ENCODE measurements at places on chromosomes 3 and 15.

DNA sequence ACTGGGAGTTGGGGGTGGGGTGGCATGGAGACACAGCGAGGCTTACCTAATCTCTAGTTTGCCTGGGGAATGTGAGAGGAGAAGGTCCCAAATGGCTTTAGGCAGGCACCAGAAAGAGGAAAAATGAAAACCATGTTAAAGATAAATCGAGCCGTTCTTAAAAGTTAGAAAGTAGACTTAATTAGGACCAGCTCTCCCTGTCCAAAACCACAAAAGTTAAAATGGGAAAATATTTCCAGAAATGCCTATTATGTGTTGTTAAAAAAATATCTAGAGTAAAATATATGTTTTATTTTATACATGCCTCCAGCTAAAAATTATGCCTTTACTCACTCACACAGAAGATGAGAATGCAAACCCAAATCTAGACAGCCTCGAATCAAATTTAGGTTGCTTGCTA, 50.1 kb downstream of the LRTM1 start:
- no peak for DNase-seq

DNA sequence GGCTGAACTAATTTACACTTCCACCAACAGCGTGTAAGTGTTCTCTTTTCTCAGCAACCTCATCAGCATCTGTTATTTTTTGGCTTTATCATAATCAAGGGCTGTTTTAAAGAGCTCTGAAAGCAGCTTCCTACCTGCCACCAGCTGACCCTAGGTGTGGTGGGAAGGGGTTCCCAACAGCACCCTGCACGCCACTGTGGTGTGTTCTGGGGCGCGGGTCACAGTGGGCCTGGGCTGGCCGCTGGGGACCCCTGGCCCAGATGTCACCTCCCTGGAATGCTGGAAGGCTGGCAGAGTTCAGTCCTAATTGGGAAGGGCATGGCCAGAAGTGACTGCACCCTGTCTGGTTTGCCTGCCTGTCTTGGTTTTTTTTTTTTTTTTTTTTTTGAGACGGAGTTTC, 82.2 kb downstream of the ASB7 start:
- no peak for DNase-seq

DNA sequence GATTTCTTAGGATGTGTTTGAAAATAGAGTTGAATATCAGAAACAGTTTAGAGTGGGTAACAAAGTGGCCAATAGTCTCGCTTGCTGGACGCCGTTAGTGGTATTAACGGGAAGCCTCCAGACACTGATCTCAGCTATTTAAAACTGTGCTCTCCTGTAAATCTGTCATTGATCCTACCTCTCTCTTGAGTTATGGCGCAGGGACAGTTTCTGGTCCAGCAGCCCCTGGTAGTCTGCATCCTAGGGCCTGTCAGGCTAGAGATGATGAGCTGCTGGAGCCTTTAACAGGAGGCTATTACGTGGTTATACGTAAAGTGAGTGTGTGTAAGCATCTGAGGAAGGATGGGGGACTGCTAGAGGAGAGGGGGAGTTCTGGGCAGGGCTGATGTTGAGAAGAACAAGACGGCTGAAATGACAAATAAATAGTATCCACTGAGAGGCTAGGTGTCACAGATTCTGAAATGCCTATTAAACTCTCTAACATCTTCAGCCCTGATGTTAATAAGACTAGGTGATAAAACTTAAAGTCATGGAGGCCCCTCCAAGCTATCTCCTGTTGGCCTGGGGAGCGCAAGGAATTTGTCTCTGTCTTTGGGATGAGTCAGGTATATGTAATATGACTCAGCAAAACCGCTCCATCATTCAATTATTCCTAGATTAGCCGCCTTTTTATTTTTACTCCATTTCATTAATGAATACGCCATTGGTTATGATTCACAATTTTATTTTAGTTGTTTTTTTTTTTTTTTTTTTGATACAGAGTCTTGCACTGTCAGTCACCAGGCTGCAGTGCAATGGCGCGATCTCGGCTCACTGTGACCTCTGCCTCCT, 155.7 kb downstream of the GREM1 start:
- no peak for DNase-seq

DNA sequence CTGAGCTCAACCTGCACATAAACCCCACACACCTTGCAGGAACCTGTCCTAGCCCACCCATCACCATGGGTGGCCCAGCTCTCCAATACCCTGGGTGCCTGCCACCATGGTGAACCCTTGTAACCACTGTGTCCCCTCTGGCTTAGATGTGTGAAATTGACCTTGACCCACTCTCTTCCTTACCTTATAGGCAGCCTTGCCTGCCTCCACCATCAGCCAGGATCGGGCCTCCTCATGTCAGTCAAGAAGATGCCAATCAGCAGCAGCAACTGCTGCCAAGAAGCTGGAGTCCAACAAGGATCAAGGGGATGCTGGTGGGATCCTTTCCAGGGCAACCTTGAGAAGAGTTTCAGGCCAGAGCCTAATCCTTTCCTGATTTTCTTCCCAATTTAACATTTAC, 8.8 kb upstream of the CYP11A1 start:
- no peak for DNase-seq

- no peak for DNase-seq
These were observed 218.8 kb downstream of the MEIS2 start for GRCh38 chr15:36881516-36881915.

GRCh38 chr15:41921639-41922038, 27.8 kb upstream of the SPTBN5 start:
- no peak for DNase-seq

GRCh38 chr3:118803096-118803476, 231.6 kb downstream of the IGSF11 start:
- DNase-seq: no peak

- no peak for DNase-seq
These were observed 280.1 kb upstream of the GRM7 start for GRCh38 chr3:6580808-6581207.

DNA sequence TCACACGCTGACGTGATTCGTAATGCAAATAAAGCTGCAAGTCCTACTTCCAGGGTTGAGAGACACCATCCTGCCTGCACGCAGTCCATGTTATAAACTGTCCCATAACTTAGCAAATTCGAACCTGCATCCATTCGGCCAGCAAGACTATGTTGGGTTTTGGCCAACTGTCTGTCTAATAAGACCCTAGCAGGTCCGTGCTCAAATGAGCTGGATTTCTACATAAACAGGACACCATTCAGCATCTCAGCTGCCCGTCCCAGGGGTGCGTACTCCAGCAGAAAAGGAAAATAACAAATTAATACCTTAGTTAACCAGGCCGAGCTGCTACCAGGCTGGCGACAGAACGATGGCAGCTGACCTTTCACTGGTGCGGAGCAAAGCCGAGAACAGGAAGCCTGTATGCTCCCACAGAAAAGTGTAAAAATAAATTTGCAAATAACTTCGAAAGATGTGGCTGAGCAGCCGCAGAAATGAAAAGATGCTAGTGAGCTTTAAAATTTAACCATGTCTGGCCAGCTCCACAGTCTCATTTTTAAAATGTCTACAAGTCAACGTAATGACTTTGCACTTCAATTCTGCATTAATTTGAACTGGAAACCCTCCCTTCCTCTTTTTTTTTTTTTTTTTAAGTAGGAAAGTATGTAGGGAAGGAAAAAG, 97.1 kb upstream of the SNRPA1 start:
- DNase-seq: no peak

- no peak for DNase-seq
These were observed 61.9 kb downstream of the ISL2 start for GRCh38 chr15:76398317-76399104.

- no peak for DNase-seq
These were observed 362.5 kb downstream of the VPS13C start for GRCh38 chr15:61697796-61698195.

GRCh38 chr3:31544634-31545033, 11.9 kb downstream of the STT3B start:
- DNase-seq: no peak

DNA sequence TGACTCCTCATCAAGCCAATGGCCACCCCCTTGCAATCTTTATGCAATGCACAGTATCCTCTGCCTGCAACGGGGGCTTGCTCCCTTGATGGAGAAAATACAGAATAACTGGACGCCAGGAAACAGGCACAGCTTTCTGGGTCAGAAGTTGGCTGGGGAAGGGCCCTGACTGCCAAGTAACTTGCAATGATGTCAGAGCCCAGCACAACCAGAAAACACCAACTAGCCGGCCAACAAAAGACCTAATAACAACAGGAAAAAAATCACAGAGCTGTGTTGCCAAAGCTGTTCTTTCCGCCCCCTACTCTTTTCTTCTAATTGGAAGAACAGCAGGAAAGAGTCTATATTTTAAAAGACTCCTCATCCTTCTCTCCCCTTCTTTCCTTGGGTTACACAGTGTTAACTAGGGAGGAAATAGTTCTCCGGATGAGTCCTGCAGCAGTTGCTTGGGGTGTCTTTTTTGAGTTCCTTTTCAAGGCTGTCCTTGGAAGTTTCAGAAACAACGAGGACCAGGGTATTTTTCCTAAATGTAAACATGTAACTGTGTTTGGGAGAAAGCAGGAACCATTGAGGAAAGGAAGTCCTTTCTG, 1.4 kb upstream of the SEMA6D start:
- DNase-seq: no peak

DNA sequence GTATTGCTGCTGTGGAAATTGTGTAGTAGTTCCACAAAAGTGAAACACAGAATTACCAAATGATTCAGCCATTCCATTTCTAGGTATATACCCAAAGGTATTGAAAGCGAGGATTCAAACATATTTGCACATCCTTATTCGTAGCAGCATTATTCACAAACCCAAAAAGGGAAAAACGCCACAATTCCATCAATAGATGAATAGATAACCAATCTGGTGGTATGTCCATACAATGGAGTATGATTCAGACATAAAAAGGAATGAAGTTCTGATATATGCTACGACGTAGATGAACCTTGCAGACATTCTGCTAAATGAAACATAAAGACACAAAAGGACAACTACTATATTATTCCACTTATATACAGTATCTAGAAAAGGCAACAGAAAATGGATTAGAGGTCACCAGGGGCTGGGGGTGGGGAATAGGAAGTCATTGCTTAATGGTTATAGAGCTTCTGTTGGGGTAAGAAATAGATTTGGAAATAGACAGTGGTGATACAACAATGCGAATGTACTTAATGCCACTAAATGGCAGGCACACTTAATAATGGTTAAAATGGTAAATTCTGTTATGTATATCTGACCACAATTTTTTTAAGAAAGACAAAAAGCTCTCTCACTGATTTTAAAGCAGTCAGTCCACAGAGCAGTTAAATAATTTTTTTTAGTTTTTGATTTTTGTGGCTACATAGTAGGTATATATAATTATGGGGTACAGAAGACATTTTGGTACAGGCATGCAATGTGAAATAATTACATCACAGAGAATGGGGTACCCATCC, 51.8 kb upstream of the PSMD6 start:
- no peak for DNase-seq

- no peak for DNase-seq
These were observed 244.2 kb upstream of the SLITRK3 start for GRCh38 chr3:165440380-165440779.
